ENCODE measurements at places on chromosomes 7 and 10. TPM values are rescaled to one million over a fixed set of nuclear protein-coding genes. Genes with fewer than 3 reads are reported as not detected.
A peak's percentile ranks its signal among the peaks of the same experiment; 100 is the strongest.

GRCh38 chr7:12067156-12067831, 143.8 kb upstream of the TMEM106B start:
- DNase-seq, result peak; percentile 72
- no peaks in the 10 kb centered on the region for H3K27me3 ChIP-seq
- no peak overlapping the region for H3K27ac ChIP-seq
- no peak overlapping the region for H3K4me3 ChIP-seq
- no peaks in the 10 kb centered on the region for H3K4me1 ChIP-seq

- H3K4me1 ChIP-seq, result no peaks in the 10 kb centered on the region
- H3K36me3 ChIP-seq, result no peaks in the 10 kb centered on the region
- DNase-seq, result no peak
- H3K27me3 ChIP-seq, result no peaks in the 10 kb centered on the region
These were observed 51.8 kb downstream of the VWDE start for GRCh38 chr7:12351843-12352242.

- peak overlapping the region; percentile 87 for H3K27ac ChIP-seq
- no peaks in the 10 kb centered on the region for H3K36me3 ChIP-seq
- H3K27me3 ChIP-seq, result no peaks in the 10 kb centered on the region
- peaks cover 9% of the 10 kb centered on the region for H3K4me1 ChIP-seq
- DNase-seq, result peak; percentile 67
These were observed 1.4 kb upstream of the SVIL start for GRCh38 chr10:29636178-29636577.

DNA sequence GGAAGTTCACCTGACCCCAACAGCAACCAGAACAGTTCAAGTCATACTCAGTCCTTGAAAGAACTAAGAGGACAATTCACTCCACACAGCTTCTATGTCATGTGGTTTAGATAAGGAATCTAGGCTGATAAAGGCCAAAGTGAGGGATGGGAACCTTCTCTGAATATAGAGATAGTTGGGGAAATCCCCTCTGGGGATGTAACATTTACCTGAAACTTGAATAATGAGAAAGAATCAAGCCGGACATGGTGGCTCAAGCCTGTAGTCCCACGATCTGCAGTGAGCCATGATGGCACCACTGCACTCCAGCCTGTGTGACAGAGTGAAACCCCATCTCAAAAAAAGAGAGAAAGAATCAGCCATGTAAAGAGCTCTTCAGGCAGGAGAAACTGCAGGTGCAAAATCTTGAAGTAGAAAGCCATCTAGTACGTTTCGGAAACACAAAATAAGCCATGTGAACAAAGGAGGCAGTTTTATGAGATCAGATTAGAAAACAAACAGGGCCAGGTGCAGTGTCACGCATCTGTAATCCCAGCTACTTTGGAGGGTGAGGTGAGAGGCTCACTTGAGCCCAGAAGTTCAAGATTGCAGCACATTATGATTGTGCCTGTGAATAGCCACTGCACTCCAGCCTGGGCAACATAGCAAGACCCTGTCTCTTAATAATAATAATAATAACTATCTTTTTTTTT, 4.5 kb upstream of the DNMBP start:
- no peak overlapping the region for H3K27ac ChIP-seq
- H3K4me3 ChIP-seq, result no peak overlapping the region
- peaks cover 3% of the 10 kb centered on the region for H3K4me1 ChIP-seq
- no peak for DNase-seq
- H3K27me3 ChIP-seq, result no peaks in the 10 kb centered on the region

GRCh38 chr10:81920213-81920829, 45.3 kb downstream of the NRG3 start:
- no peaks in the 10 kb centered on the region for H3K36me3 ChIP-seq
- H3K4me1 ChIP-seq, result no peaks in the 10 kb centered on the region
- H3K4me3 ChIP-seq, result no peak overlapping the region
- no peaks in the 10 kb centered on the region for H3K27me3 ChIP-seq
- no peak for DNase-seq

- H3K36me3 ChIP-seq, result peaks cover 2% of the 10 kb centered on the region
- peak; percentile 17 for DNase-seq
- no peaks in the 10 kb centered on the region for H3K27me3 ChIP-seq
- no peak overlapping the region for H3K4me3 ChIP-seq
- H3K4me1 ChIP-seq, result no peaks in the 10 kb centered on the region
These were observed 208.6 kb upstream of the CCDC6 start for GRCh38 chr10:60114765-60115586.

DNA sequence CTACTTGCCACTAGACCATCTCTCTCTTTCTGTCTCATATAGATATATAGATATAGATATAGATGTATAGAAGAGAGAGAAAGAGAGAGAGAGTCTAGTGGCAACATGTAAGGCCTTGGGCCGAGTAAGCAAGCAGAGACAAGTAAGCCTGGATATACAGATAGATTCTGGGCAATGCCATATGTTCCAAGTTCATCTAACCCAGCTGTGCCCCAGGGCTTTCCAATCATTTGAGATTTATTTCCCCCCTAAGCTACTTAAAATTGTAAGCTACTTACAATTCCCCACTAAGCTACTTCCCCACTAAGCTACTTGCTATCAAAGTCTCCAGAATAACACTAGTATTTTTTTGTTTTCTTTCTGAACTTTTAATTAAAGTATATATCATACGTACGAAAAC, 1094.1 kb downstream of the DNAJB9 start:
- no peaks in the 10 kb centered on the region for H3K27me3 ChIP-seq
- DNase-seq, result no peak
- H3K36me3 ChIP-seq, result no peaks in the 10 kb centered on the region
- no peak overlapping the region for H3K27ac ChIP-seq

Gene UMAD1
- total RNA-seq, result 14.5 TPM
